Pulmonary artery endothelial cell (primary cell): ENCODE measurements at places on chromosomes 2 and 18. TPM values are rescaled to one million over a fixed set of nuclear protein-coding genes. Genes with fewer than 3 reads are reported as not detected.

Gene NT5DC4
- not detected in 2 replicates for total RNA-seq

Gene LIPG
- 21.3 and 57.5 TPM in 2 replicates for total RNA-seq

Gene UGT1A4
- not detected in 2 replicates for total RNA-seq

Gene ASPRV1
- total RNA-seq = 0.11 and 0.13 TPM in 2 replicates
